ENCODE measurements at places on chromosomes 2 and 18.

DNA sequence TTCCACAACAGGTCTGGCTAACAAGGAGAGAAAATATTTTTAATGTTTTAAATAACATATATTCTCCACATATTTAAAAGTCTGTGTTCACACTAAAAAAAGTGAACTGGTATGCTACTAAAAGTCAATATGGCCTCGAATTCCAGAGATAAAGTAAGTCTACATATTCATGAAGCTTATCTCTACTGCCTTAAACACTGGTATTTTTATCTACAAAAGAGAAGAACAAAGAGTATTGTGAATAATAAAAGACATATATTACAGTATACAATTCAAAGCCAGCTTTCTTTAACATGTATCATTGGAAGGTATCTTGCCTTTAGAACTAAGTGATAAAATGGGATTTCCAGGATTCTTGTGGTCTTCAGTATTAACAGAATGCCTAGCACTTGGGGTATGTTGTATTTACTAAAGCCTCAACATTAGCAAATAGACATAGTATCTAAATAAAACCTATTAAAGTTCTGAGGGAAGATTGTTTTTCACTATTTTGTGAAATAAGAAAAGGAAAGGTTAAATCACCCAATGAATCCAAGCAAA is 302.8 kb upstream of the CCDC68 start:
- no peak for DNase-seq

- no peak for DNase-seq
Observed at GRCh38 chr2:98709535-98709934, 21.4 kb downstream of the MGAT4A start.

GRCh38 chr2:229313591-229313990 is 42.5 kb upstream of the PID1 start:
- DNase-seq: peak; percentile 85

- peak; percentile 83 for DNase-seq
Observed at GRCh38 chr2:27085673-27086089, 891 bp upstream of the KHK start.

GRCh38 chr2:198852248-198852647 is 605.5 kb downstream of the SATB2 start:
- DNase-seq: no peak

GRCh38 chr2:60867848-60868247 is 13.5 kb upstream of the REL start:
- DNase-seq: no peak

DNA sequence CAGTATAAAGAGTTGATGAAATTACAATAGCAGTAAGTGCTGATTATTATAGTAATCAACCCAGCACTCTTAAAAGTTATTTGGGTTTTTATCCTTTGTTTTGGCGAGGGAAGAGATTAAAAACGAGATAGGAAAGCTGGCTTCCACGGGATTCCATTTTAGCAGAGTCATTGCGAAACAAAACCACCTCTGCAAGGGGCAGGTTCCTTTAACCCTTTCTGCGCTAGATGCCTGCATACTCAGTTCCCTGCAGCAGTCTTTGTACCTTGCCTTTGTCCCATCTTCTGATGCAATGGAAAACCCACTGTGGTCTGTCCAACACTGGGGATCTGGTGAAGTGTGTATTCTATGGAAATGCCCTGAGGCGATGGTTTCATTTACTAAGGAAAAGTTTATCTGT is 2.7 kb downstream of the YPEL5 start:
- DNase-seq: peak; percentile 42

DNA sequence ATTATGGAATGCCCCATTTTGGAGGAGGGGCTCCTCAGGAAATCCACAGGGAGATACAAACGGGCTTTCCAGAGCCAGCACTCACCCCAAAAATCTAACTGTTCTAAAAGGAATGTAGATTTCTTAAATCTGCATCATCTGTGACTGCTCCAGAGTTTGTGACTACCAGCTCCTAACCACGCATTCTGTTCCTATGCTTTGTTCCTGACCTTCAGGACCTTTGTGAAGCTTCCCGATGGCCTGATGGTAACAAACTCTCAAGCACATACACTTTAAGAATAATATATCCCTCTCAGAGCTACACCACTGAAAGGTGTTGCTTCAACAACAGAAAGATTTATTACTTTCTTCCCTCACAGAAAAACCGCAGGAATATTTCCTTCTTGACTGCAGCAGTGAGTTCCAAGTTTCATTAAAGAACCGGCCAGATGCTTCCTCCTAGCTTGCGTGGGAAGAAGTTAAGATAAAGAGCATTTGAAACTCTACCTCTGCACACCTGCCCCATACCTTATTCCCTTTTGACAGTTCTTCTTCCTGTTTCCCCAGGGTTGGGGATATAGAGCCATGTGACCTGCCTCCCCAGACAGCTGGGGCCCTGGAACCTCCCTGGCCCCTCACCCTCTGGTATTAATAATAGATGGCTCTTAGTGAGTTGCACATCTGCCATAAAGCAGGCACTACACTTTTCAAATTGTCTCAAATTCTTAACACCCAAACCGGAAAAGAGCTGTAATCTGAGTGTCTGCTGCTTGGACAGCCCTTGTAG is 40.2 kb upstream of the EML4 start:
- peak; percentile 90 for DNase-seq
